ENCODE measurements at places on chromosomes 12 and 14.

DNA sequence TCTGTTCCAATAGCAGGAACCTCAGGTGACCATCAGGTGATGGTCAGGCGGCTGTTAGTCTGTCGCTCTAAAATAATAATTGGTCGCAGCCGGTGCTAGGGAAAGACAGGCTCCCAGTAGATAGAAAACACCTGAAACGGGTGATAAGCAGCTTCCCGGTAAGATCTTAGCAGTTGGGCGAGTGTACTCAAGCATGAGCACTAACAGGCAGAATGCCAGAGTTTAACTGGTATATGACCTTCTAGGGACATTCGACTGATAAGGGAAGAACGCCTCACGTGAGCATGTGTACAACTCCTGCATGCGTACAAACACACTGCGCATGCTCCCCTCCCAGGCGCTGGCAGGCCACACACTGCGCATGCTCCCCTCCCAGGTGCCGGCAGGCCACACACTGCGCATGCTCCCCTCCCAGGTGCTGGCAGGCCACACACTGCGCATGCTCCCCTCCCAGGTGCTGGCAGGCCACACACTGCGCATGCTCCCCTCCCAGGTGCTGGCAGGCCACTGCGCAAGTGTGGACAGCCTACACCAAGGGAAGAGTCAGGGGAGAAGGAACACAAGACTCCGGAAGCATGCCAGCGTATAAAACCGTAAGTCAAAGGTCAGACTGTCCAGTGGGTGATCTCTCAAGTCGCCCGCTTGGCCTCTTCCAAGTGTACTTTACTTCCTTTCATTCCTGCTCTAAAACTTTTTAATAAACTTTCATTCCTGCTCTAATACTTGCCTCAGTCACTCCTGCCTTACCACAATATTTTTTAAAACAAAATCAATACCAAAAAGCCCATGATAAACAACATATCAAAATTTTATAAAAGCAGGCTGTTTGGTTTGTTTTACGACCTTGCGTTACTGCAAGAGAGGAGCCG is 24.5 kb downstream of the GPRC5D start:
- DNase-seq: peak; percentile 62

GRCh38 chr12:31011746-31012566 is 61.7 kb upstream of the DDX11 start:
- no peak for DNase-seq

DNA sequence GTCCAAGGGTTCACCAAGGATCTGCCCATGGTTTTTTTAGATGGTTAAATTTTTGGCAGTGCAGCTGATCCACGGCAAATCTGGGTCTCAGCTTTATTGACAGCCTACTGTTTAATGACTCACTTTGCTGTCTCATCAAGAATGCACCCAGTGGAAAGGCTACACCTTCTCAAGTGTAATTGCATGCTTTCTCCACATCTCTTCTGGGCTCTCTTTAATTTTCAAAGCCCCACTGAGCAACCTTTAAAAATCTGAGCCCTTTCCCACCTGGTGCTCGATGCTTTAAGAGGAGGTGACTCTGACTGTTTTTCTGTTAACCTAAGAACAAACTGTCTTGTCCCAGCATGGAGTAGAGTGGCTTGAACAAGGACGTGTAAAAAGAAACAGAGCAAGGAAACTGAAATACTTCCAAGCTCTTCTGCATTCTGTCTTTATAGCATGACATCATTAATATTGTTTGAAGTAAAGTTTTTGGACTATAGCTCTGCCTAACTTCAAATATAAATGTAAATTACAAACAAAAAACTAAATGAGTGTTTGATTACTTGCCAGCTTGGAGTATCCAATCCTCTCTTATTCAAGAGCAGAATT is 214.2 kb upstream of the KRR1 start:
- peak; percentile 56 for DNase-seq

GRCh38 chr12:43112101-43112920 is 439.7 kb downstream of the ADAMTS20 start:
- DNase-seq: no peak

- no peak for DNase-seq
Observed at GRCh38 chr12:75437564-75437963, 43.0 kb upstream of the GLIPR1 start.

DNA sequence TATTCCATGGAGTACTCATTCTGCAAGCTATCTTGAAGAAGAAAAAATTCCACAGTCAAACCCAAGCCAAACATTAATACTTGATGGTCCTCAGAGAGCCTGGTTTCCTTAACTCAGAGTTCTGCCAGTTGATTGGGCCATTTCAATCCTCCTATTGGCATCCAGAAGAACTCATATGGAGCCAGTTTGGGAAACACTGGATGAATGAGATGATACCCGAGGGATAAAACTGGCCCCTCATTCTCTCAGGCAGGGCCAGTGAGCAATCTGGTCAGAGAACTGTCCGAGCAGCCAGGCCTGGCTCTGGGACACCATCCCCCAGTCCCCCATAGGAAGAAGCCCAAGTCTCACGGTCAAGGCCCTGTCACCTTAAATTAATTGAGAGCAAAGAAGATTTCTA is 48.8 kb downstream of the NUAK1 start:
- DNase-seq: no peak

- no peak for DNase-seq
Observed at GRCh38 chr14:22476005-22476751, 112.8 kb downstream of the DAD1 start.

GRCh38 chr12:110705309-110705708 is 16.4 kb upstream of the HVCN1 start:
- DNase-seq: no peak

DNA sequence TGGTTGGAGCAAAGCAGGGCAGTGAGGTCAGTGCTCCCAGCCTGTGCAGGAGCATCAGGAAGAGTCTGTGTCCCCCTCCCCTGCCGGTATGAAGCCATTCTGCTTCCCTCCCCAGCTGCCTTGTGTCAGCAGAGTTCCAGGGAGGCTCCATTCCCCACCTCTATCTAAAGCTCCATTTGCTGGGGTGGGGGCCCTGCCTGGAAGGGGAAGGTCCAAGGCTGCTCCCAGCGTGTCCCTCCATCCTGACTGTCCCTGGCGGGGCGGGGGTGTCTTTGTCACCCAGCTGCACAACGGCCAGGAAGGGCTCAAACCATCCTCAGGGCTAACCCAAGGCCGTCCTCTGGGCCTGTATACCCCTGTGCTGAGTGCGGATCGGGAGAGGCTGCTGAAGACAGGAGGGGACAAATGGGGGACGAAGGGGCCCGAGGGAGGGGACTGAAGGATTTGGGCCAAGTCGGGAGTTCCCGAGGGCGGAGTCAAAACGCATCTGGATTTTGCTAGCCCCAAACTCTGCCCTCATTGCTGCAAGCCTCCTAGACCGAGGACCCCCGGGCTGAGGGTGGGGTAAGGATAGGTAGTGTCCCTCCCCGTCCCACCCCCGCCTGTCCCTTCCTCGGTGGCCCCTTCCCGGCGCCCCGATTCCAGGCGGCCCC is 748 bp upstream of the ACVRL1 start:
- DNase-seq: no peak

DNA sequence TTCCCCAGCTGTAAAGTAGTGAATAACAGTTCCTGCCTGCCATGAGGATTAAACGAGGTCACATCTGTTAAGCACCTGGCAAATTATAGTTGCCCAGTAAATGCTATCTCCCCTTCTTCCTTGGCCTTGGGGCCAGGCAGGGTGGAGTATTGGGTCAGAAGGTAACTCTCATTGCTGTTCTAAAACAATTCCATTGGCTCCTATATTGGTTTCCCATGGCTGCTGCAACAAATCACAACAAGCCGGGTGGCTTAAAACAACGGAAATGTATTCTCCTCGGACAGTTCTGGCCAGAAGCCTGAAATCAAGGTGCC is 31.9 kb downstream of the MMAB start:
- DNase-seq: no peak

- DNase-seq: no peak
Observed at GRCh38 chr12:95114766-95115405, 41.5 kb upstream of the NR2C1 start.

DNA sequence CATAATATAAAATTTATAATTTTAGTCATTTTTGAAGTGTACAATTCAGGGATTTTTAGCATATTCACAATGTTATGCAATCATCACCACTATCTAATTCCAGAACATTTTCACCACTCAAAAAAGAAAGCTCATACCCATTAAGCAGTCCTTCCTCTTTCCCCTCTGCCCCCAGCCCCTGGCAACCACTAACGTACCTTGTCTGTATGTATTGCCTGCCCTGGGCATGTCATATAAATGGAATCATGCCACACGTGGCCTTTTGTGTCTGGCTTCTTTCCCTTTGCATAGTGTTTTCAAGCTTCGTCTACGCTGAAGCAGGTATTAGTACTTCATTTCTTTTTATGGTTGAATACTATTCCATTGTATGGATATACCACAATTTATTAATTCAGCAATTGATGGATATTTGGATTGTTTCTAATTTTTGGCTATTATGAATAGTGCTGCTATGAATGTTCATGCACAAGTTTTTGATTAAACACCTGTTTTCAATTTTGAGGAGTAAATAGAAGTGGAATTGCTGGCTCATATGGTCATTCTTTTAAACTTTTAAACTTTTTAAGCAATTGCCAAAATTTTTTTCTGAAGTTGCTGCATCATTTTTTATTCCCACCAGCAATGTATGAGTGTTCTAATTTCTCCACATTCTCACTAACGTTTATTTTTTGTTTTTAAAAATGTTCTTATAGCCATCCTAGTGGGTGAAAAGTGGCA is 1.6 kb upstream of the SSTR1 start:
- DNase-seq: no peak

- DNase-seq: no peak
Observed at GRCh38 chr12:111064154-111064553, 143.8 kb upstream of the MYL2 start.

DNA sequence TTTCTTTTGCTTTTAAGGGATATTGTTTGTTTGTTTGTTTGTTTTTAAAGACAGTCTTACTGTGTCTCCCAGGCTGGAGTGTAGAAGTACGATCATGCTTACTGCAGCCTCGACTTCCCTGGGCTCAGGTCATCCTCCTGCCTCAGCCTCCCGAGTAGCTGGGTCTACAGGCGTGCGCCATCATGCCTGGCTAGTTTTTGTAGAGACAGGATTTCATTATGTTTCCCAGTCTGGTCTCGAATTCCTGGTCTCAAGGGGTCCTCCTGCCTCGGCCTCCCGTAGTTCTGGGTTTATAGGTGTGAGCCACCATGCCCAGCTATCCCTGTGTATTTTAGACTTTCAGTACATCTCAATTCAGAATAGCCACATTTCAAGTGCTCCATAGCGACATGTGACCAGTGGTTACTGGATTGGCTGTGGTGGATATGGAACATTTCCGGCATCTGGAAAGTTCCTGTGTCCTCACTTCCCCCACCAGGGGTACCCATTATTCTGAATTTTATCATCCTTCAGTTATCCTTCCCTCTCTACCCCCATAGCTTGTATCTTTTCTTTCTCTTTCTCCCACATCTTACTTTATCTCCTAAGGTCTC is 61.1 kb downstream of the HRK start:
- no peak for DNase-seq

- DNase-seq: peak; percentile 80
Observed at GRCh38 chr12:55738123-55739024, 4.5 kb upstream of the GDF11 start.

GRCh38 chr12:83514372-83514771 is 827.7 kb downstream of the TMTC2 start:
- DNase-seq: peak; percentile 36

DNA sequence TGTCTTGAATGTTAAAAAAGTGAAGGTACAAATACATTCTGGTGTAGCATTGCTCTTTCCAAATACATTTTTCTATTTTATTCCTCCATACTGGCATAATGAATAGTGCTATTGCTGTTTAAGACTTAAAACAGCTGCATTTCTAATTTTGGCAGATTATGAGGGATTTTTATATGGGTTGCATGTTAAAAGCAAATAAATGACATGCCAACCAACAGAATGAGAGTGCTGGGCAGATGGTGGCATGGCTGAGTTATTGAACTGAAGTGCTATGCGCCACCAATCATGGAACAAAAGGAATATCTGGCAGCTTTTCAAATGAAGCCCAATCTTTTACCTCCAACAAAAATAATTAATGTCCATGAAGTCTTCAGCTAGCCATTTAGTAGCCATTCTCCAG is 215.0 kb downstream of the PRKD1 start:
- DNase-seq: no peak

- DNase-seq: no peak
Observed at GRCh38 chr14:27228053-27228452, 630.2 kb upstream of the NOVA1 start.

- DNase-seq: no peak
Observed at GRCh38 chr12:107906707-107907106, 132.2 kb downstream of the ASCL4 start.

DNA sequence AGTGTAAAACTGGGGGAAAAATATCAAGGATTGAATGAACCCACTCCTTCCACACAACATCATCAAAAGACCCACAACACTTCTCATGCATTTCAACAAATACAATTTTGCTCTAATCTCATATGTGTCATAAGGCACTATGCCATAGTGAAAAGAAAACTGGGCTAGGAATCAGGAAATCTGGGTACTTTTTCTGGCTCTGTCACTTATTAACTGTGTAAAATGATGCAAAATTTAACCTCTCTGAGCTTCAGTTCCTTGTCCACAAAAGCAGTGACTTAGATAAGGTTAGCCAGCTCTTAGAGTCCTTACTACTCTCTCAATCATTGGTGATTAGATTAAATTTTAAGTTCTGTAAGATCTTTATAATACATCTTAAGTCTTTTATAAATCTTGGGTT is 250.5 kb upstream of the SOX5 start:
- no peak for DNase-seq

DNA sequence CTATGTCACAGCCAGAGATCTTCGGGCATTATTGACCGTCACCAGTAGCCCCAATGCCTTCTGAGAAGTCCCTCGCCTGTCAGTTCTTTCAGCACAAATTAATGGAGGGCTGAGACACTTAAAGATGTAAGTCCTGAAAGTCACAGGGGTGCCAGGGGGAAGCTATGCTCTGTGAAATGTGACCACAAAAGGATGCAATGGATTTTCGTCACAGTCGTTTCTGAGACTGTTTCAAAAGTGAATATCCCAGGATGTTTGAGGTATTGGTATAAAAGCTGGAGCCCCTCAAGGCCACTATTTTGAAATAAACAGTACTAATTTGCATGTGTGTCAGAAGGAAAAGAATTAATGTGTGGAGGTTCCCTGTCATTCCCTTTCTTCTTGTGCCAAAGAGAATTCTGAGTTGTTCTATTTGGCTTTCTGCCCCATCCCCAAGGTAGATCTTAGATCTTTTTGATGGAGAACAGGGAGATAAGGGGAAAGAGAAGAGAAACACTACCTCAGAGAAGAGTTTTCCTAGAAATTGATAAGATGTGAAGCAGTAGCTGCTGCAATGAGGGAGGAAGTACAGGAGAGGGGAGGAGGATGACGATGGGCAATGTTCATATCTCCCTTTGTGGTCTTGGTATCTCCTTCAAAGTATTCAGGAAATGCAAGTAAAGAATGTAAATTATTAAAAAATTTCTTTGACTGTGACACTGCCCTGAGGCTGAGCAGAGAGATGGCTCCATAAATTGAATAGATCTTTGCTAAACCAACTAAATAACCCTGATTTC is 101.8 kb upstream of the NAP1L1 start:
- DNase-seq: no peak

GRCh38 chr12:39780913-39781446 is 161.4 kb upstream of the ABCD2 start:
- no peak for DNase-seq

- DNase-seq: no peak
Observed at GRCh38 chr12:44507461-44507860, 368.7 kb downstream of the NELL2 start.

GRCh38 chr14:103134405-103134804 is 11.1 kb downstream of the TNFAIP2 start:
- no peak for DNase-seq

All from NCI-H510A treated with DMSO at 0.1 percent for 48 hours (cell line).